ENCODE measurements at places on chromosomes 7 and 10. TPM values are rescaled to one million over a fixed set of nuclear protein-coding genes. Genes with fewer than 3 reads are reported as not detected.

Gene MAGI2
- 4.1 TPM for total RNA-seq

Gene COL26A1
- total RNA-seq, result 1.6 TPM

Gene AZGP1
- not detected for total RNA-seq

Gene CFAP69
- 6.9 TPM for total RNA-seq

Gene ZNF438
- 2.9 TPM for total RNA-seq

Gene HSPA12A
- 4.8 TPM for total RNA-seq

Gene ZMIZ1
- total RNA-seq, result 28.4 TPM

Gene COBL
- total RNA-seq, result not detected

Gene CDHR3
- 2.6 TPM for total RNA-seq

Gene IFIT3
- 10.9 TPM for total RNA-seq

Gene AKR1B15
- total RNA-seq, result not detected

Gene ADD3
- 128 TPM for total RNA-seq

Gene CASTOR2
- total RNA-seq, result 8.4 TPM

Gene ANXA8
- 3.7 TPM for total RNA-seq

All from GM23248 (cell line).